ENCODE measurements at places on chromosomes 16 and 17. TPM values are rescaled to one million over a fixed set of nuclear protein-coding genes. Genes with fewer than 3 reads are reported as not detected.

ADAM11 gene
- total RNA-seq: 2.8 TPM

GRCh38 chr16:3950343-3951193 lies 70.1 kb upstream of the CREBBP start:
- DNase-seq: no peak

ZBTB4 gene
- 18.1 TPM for total RNA-seq

GPR139 gene
- not detected for total RNA-seq

DNA sequence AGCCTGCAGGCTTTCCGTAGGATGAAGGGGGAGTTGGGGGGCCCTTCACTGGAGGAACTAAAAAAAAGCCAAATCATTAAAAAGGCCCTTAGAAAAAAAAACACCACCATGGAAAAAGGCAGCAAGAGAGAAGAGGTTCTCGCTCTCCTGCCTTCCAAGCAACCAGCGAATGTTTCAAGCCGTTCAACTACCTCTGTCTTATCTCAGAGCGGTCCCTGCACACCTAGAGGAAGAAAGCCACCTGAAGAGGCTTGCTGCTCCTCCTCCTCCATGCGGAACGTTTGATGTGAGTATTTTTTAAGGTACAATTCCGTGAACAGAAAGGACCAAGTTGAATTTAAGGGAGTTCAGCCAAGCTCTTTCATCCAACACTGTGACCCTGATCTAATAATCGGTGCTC lies 9.2 kb downstream of the NXN start:
- no peak for DNase-seq

- no peak for DNase-seq
These were observed 12.5 kb downstream of the DCAKD start for GRCh38 chr17:45038728-45039634.

- peak; percentile 48 for DNase-seq
These were observed 40.5 kb downstream of the TENT4B start for GRCh38 chr16:50193594-50193993.

DNA sequence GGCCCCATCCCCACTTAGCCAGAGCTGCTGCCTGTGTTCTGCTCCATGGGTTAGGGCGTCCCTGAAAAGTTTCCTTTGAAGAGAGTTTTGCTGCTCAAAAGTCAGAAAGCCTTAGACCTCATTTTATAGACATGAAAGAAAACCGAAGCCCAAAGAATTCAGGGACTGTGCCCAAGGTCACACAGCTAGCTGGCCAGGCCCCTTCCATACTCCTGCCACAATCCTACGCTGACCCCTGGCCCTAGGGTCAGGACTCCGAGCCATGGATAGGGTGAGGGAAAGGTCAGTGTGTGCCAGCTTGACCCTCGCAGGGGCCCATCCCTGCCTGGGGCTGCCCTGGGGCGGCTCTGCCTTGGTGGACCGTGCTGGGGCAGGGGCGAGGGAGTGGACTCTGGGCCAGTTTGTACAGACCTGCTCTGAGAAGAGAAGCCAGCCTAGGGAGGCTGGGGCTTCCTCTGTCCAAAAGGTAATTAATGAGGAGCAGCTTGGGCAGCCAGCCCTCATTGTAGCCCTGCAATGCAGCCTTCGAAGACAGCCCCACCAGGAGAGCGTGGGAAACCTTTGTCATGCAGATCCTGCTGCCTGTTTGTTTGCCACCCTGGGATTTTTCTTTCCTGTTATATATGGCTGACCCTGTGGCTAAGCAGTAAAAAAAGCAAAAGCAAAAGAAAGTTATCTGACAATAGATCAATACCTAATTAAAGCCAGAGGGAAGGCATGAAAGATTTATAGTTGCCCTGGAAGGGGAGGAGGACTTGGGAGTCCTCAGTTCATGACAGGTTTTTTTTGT lies 37.4 kb downstream of the RHBDL3 start:
- no peak for DNase-seq

- no peak for DNase-seq
These were observed 323 bp upstream of the KRTAP9-9 start for GRCh38 chr17:41254861-41255260.

DNA sequence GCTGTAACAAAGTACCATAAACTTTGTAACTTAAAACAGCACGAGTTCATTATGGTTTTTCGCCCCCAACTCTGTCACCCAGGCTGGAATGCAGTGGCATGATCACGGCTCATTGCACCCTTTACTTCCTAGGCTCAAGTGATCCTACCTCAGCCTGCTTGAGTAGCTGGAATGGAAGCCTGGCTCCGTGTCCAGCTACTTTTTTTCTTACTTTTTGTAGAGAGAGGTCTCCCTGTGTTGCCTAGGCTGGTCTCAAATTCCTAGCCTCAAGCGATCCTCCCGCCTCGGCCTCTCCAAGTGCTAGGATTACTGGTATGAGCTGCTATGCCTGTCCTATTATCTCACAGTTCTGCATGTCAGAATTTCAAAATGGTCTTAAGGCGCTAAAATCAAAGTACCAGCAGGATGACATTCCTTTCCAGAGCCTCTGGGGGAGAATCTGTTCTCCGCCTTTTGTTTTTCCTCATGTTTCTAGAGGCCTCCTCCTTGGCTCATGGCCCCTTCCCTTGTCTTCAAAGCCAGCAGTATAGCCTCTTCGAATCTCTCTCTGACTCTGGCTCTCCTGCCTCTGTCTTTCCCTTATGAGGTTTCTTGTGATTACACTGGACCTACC lies 10.1 kb upstream of the PRM1 start:
- no peak for DNase-seq

DNA sequence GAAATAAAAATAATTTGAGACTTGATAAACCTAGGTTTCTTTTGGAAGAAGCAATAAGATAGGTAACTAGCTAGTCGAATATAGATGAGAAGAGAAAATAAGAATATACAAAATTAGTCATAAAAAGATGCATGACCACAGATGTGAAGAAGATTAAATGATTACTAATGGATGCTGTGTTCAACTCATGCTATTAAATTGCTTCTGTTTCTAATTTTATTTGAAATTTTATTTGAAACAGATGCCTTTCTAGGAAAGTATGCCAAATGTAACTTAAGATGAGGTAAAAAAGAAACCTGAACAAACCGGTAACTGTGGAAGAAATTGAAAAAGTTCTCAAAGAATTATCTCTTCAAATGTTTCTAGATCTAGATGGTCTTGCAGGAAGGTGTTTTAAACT lies 91.6 kb downstream of the OR1D5 start:
- no peak for DNase-seq

- no peak for DNase-seq
These were observed 56.8 kb downstream of the SLC47A1 start for GRCh38 chr17:19590451-19590850.

TBC1D3 gene
- 0.20 TPM for total RNA-seq

- DNase-seq: no peak
These were observed 156.7 kb downstream of the KCNJ12 start for GRCh38 chr17:21532763-21533385.

Measured in HT1080 (cell line).